Nasal cavity respiratory epithelium epithelial cell of viscerocranial mucosa (primary cell): ENCODE measurements at places on chromosomes 13 and 19. TPM values are rescaled to one million over a fixed set of nuclear protein-coding genes. Genes with fewer than 3 reads are reported as not detected.

TEX29 gene
- total RNA-seq: not detected in 2 replicates

COL4A1 gene
- 11.3 and 45.3 TPM in 2 replicates for total RNA-seq

LRFN3 gene
- 2.4 and 6.5 TPM in 2 replicates for total RNA-seq

SBK3 gene
- total RNA-seq: not detected in 2 replicates

SELENOW gene
- 95.3 and 155 TPM in 2 replicates for total RNA-seq

SIGLEC7 gene
- not detected in 2 replicates for total RNA-seq

ZNF442 gene
- total RNA-seq: 4.1 and 4.3 TPM in 2 replicates

CNFN gene
- 0.36 and 13.7 TPM in 2 replicates for total RNA-seq

ZNF112 gene
- total RNA-seq: 2.4 and 9.9 TPM in 2 replicates

PCDH8 gene
- not detected in 2 replicates for total RNA-seq

IZUMO2 gene
- total RNA-seq: not detected in 2 replicates

ADGRE3 gene
- not detected in 2 replicates for total RNA-seq

ZNF415 gene
- total RNA-seq: 12.3 and 15.4 TPM in 2 replicates

PNMA8C gene
- total RNA-seq: not detected in 2 replicates

PPP1R13L gene
- 20.2 and 91.4 TPM in 2 replicates for total RNA-seq

FCAR gene
- not detected in 2 replicates for total RNA-seq

KLK4 gene
- total RNA-seq: not detected in 2 replicates
